ENCODE measurements at places on chromosomes 7 and 10.

- no peak for DNase-seq
These were observed 91.9 kb upstream of the PIK3CG start for GRCh38 chr7:106773228-106773627.

DNA sequence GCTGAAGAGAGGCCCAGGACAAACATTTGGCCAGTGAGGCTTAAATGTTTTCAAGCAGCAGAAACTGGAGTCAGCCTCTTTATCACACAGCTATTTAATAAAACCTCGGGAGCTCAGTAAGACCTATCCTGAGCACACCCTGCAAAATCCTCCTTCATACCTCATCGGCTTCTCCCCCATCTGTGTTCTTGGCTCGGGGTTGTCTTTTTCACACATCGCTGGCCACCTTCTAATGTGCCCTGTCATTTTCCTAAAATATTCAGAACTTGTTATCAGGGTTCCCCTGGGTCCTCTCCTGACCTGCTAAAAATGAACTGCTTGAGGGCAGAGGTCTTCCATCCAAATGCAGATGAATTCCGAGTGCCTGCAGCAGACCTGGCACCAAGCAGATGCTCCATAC, 310.3 kb upstream of the AKR1E2 start:
- no peak for DNase-seq

DNA sequence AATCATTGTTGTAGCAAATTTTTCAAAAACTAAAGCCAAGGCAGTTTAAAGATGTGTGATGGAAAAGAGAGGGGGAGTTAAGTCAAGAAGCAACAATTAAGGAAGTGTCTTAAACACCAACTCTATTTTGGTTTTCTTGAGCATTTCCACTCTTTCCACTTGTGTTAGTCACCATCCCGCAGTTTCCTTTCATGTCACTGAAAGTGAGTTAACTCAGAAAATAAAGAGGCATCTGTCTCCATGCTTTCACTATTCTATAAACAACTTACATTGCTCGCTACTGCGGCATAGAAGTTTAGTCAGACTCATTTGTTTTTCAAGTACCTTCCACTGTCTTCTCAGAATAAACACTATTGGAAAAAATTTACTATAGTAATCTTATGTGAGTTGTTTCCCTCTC, 284.9 kb upstream of the SEMA3D start:
- DNase-seq, result no peak

- DNase-seq, result no peak
These were observed 177.6 kb upstream of the LRRTM3 start for GRCh38 chr10:66748217-66748616.

GRCh38 chr7:3037259-3037658, 6.4 kb downstream of the CARD11 start:
- DNase-seq, result no peak

- no peak for DNase-seq
These were observed 4.1 kb upstream of the CALML5 start for GRCh38 chr10:5503477-5503835.

GRCh38 chr10:59757966-59758365, 4.7 kb upstream of the MRLN start:
- DNase-seq, result no peak

- DNase-seq, result no peak
These were observed 9.5 kb downstream of the CPED1 start for GRCh38 chr7:120997882-120998474.

GRCh38 chr7:121714559-121715303, 158.2 kb upstream of the PTPRZ1 start:
- DNase-seq, result no peak

DNA sequence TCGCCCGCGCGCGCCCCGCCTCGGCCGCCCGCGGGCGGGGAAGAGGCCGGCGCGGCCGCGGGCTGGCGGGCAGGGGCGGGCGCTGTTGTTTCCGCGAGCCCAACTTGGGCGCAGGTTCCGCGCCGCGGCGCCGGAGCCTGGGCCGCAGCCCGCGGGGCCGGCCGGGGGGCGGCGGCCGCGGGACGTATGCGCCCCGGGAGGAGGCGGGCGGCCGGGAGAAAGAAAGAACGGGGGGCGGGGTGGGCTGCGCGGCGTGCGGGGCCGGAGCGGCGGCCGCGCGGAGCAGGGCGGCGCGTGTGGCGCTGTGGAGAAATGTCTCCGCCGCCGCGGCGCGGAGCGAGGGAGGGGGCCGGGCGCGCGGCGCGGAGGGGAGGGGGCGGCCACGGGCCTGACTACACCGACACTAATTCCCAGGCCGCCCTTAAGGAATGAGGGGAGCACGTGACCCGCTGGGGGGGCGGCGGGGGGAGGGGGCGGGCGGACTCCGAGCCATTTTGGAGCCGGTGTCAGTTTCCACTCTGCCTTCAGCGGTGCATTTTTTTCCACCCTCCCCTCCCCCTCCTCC, at the start of gene BMI1:
Gene BMI1 (plus strand): TSS at position 509 of the 565 bp plus-strand sequence. CDS start 5,351 bp downstream, outside the sequence.
- peak; percentile 58 for DNase-seq

DNA sequence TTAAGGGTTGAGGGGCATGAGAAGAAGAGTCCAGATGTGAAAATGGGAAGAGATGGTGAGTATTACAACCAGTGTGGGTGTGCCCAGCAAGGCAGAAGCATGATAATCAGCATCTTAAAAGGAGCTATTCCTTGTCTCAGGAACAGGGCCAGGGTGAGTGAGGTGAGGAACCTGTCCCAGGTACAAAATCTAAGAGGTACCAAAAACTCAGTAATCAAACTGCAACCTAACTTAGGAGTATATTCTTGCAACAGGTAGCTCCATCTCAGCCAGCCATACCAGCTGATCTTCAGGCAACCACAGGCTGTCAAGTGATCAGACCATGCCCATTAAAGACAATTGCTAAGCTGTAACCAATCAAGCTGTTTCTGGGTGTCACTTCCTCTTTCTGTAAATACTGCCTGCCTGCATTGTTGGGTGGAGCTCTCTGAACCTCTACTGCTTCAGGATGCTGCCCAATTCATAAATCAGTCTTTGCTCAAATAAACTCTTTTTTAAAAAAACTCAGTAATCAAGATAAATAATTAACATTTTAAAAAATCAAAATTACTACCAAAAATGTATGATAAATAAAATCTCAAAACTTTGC, 7.4 kb downstream of the KEL start:
- DNase-seq, result no peak

DNA sequence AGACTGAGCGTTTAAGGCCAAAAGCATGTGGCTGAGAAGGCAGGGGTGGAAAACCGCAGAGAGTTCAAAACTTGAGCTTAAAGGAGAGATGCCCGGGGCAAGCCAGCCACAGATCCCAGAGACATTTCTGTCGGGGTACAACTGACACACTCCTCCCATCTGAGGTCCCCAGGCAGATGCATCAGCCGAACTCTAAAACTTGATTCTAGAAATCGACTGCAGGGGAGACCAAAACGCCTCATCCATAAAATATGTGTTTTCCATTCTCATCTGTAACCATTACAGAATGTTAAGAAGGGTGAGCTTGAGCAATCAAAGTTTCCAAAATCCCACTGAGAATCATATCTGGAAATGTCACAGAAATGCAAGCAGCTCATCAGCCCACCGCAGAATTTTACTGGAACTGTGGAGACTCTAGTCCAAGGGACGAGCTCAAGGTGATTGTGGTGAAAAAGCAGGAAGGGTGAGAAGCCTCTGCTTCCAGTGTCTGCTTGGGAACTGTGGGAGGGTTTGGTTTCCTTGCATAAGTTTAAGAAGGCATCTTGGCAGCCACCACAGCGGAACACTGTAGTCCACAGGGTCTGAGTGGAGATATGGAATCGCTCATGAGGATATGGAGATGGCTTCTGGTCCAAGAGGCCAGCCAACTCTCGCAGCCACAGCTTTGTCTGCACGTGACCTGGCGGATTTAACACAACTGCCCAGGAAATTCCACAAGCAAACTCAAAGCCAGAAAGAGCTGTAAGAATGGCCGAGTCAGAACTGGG, 249.2 kb downstream of the SFMBT2 start:
- DNase-seq, result no peak

GRCh38 chr10:87538092-87539015, 33.7 kb downstream of the MINPP1 start:
- no peak for DNase-seq

GRCh38 chr7:48441848-48442492, 270.7 kb downstream of the ABCA13 start:
- no peak for DNase-seq

GRCh38 chr7:15440482-15440881, 121.3 kb downstream of the AGMO start:
- no peak for DNase-seq

- peak; percentile 0 for DNase-seq
These were observed 138.7 kb upstream of the PCLO start for GRCh38 chr7:83301416-83301815.

- DNase-seq, result no peak
These were observed 43.4 kb downstream of the GLI3 start for GRCh38 chr7:42193471-42194129.

DNA sequence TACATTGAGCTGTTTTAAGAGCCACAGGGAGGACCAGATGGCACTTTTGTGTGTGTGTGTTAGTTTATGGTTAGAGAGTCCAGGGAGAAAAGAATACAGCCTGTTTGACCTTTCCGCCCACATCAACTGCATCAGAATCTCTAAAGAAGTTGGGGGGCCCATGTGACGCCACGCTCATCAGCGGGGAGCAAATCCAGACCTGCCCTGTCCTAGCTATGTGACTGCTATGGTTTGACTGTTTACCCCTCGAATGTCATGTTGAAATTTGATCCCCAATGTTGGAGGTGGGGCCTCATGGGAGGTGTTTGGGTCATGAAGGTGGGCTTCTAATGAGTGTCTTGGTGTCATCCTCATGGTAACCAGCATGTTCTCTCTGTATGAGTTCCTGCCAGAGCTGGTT, 128.0 kb downstream of the ADRA2A start:
- no peak for DNase-seq

- DNase-seq, result no peak
These were observed 43.9 kb downstream of the CHRM2 start for GRCh38 chr7:136912339-136912738.

DNA sequence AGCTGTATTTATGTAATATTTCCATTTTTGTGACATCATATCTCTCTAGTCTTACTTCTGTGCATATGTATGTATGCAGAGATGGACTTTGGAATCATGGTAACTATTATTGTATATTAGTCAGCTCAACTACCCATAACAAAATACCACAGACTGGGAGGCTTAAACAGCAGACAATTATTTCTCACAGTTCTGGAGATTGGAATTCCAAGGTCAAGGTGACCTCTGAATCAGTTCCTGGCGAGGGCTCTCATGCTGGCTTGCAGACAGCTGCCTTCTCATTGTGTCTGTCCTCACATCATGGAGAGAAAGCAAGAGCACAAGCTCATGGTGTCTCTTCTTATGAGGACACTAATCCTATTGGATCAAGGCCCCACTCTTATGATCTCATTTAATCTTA, 79.1 kb downstream of the RAMP3 start:
- DNase-seq, result no peak

- no peak for DNase-seq
These were observed 224.1 kb downstream of the BUB3 start for GRCh38 chr10:123378302-123378701.

DNA sequence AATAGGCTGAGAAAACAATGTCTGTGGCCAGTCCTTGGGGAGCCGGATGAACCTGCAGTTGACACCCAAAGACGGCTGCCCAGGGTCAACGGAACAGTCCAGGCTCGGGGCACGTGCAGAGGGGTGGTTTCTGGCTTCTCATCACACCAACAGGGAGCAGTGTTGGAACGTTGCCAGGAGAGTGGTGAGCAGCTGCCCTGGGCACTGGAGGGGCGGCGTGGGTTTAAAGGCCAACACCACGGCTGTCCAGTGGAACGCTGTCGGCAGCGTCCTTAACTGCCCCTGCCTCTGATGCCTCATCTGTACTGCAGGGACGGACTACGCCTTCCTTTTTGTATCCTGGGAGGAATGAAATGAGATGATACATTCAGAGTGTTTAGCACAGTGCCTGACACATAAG, 19.8 kb downstream of the JCAD start:
- no peak for DNase-seq

DNA sequence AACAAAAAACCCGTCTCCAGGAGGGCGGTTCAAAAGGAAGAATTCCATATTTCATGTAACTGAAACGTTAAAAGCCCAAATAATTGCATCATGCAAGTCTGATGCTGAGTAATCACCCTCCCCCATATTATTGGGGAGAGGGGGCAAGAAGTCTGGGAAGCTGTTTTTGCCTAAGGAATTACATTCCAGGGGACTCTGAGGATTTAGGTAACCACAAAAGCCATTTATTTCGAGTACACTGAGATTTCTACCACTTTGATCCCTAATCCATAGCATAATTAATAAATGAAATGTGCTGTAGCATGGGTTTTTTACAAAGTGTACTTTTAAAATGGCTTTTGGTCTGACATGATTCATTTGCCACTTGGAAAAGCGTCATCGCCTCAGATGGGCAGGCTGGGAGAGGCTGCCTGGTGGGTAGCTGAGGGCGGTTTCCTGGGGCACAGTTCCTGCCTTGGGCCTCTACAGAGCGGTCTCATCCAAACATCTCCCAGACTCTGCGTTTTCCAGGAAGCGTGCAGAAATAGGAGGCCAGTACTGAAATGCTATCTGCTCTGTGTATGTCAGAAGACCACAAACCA, 106.5 kb downstream of the TCF7L2 start:
- peak; percentile 16 for DNase-seq

DNA sequence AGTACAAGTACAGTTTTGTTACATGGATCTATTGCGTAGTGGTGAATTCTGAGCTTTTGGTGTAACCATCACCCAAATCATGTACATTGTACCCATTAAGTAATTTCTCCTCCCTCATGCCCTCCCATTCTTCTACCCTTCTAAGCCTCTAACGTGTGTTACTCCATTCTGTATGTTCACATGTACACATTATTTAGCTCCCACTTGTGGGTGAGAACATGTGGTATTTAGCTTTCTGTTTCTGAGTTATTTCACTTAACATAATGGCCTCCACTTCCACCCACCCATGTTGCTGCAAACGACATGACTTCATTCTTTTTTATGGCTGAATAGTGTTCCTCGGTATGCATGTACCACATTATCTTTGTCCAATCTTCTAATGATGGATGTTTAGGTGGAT, 251.3 kb downstream of the CAMK1D start:
- no peak for DNase-seq

GRCh38 chr10:77157248-77158019, 480.2 kb downstream of the KCNMA1 start:
- no peak for DNase-seq

DNA sequence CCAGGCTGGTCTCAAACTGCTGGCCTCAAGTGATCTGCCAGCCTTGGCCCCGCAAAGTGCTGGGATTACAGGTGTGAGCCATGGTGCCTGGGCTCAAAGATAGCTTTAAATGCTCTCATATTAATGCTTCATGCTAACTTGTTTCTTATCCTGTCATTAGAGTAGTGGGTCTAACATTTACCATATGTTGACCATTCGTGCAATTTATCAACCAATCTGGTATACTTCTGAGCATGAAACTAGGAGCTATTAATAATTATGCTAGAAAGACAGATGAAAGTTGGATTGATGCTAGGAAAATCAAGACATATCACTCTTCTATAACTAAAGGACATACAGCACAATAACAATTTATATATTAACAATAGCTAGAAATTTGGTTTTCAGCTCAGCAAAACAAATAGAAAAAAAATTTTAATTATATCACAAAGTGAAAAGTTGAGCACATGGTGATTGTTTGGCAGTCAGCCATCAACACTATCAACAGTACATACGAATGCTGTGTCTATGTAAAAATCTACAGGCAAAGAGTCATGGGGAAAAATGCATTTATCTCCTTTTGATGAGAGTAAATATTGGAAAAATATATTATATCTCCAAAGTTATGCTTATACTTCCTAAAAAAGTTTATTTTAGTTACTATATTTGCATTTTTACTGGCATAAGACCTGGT, 112.1 kb upstream of the ABCB5 start:
- no peak for DNase-seq
